ENCODE measurements at places on chromosomes 1 and 21.
A peak's percentile ranks its signal among the peaks of the same experiment; 100 is the strongest.

GRCh38 chr1:204113896-204114295 is 37.9 kb downstream of the ETNK2 start:
- no peak for DNase-seq

DNA sequence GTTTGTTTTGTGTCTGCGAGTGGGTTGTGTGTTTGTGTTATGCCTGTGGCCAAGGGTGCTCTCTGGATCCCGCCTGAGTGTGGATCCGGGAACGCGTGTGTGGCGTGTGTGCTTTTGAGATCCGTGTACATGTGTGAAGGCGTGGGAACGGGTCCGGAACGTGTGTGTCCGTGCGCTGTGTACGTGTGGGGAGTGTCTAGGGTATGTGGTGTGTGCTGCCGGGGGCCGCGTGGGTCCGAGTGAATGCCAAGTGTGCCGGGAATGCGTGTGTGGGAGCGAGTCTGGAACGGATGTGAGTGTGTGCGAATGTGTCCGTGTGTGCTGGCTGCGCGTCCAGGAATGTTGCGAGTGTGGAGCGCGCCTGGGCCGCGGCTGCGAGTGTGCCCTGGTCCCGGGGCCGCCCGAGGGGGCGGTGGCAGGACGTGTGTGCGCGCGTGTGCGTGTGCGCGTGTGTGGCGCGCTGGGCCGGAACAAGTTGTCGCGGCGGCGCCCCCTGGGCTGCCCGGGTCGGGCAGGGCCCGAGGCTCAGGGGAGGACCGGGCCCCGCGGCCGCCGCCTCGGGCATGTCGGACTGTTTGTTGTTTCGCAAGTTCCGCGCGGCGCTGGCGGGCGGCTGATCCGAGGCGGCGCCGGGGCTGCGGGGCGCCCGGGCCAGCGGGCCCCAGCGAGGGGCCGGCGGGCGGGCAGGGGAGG is 953 bp downstream of the PTPRU start:
- DNase-seq = no peak

GRCh38 chr1:156692925-156693847 is 12.2 kb downstream of the CRABP2 start:
- DNase-seq = peak; percentile 23

GRCh38 chr1:154784924-154785531 is 85.1 kb downstream of the KCNN3 start:
- peak; percentile 90 for DNase-seq

DNA sequence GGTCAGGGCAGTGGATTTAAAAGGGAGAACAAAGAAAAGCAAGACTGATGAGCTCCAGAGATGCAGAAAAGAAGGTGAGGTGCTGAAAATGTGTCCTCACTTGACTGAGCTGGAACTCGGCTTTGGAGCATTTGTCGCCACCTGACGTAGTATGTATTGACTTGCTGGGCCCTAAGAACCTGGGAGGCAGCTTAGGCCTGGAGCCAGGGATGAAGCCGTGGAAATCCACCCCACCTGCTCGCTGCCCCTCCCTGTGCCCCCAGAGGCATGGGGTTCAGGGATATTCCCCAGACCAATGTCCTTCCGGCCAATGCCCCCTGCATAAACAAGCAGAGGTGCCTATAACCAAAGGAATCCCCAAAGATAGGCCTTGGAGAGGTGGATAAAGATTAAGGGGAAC is 14.3 kb downstream of the MRAP start:
- DNase-seq = no peak

DNA sequence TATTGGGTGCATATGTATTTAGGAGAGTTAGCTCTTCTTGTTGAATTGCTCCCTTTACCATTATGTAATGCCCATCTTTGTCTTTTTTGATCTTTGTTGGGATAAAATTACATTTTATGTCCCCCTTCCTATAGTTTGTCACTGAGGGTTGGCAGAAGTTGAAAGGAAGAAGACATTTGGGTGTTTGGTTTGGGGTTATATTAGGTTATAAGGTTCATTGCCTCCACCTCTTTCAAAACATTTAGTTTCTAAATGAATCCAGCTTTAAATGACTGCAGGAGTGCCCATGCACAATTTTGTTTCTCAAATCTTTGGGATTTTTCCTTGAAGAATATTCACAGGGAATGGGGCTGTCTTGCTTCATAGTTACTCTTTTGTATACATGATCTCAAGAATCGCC is 14.6 kb upstream of the LGALS8 start:
- DNase-seq = no peak

DNA sequence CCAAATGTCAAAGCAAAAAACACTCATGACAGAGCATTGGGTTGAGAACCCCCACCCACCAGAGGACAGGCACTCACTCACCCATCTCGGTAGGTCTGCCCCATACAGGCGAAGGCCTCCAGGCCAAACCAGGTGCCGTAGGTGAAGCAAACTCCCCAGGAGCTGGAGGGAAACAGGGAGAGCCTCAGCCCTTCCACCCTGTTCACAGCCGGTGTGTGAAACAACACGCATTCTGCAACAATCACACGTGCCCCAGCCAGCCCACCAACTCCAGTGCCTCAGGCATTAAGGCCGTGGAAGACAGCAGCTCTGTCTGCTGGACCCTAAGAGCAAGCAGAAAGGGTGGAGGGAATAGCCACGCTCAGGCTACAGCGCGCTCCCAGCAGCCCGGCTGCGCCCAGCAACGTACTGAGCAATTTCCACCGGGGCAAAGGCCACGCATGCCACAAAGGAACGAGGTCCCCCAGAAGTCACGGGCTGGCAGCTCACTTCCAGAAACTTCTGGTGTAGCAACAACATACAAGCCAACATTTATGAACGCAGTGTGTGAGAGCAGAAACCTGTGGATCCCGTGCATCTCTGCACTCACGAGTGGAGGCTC is 11.4 kb upstream of the SPATC1L start:
- DNase-seq = no peak

- no peak for DNase-seq
Measured at GRCh38 chr1:109543283-109543987, 3.8 kb downstream of the GPR61 start.

DNA sequence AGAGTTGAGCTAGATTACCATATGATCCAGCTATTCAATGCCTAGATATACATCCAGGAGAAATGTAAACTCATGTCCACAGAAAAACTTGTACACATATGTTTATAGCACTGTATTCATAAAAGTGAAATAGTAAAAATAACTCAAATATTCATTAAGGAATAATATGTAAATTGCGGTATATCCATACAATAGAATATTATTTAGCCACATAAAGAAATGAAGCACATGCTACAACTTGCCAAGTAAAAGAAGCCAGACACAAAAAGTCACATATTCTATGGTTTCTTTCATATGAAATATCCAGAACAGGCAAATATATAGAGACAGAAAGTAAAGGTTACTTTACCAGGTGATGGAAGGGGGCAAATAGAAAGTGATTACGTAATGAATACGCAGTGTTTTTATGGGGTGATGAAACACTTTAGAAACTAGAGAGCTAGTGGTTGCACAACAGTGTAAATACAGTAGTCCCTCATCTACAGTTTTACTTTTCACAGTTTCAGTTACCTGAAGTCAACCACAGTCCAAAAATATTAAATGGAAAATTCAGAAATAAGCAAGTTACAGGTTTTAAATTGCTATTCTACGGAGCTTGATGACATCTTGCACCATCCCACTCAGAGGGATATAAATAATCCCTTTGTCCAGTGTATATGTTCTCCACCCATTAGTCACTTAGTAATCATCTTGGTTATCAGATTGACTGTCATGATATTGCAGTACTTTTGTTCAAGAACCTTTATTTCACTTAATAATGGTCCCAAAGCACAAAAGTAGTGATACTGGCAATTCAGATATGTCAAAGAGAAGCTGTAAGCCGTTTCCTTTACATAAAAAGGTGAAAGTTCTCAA is 62.3 kb downstream of the ZNF644 start:
- DNase-seq = peak; percentile 14

DNA sequence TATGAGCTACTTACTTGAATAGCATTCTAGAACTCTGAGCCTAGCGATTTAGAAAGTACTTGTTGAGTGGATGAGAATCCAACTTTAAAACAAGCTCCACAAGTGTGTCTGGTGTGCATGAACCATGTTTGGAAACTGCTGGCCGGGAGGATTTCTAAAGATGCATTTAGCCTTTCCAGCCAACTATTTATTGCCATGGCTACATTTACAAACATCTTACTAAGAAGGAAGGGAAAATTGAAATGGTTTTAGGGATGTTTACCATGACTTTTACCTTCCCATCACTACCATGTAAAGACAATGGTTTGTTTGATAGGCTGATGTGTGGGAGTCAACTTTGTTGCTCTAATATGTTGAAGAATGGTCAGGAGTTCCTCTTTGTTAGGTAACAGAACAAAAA is 37.7 kb upstream of the ARHGAP29 start:
- DNase-seq = no peak

GRCh38 chr1:226988334-226988666 is 48.2 kb downstream of the COQ8A start:
- DNase-seq = no peak

GRCh38 chr1:36864182-36864822 is 170.0 kb downstream of the GRIK3 start:
- DNase-seq = peak; percentile 51

Measured in GM12865 (cell line).